ENCODE measurements at places on chromosomes 5 and 9.

DNA sequence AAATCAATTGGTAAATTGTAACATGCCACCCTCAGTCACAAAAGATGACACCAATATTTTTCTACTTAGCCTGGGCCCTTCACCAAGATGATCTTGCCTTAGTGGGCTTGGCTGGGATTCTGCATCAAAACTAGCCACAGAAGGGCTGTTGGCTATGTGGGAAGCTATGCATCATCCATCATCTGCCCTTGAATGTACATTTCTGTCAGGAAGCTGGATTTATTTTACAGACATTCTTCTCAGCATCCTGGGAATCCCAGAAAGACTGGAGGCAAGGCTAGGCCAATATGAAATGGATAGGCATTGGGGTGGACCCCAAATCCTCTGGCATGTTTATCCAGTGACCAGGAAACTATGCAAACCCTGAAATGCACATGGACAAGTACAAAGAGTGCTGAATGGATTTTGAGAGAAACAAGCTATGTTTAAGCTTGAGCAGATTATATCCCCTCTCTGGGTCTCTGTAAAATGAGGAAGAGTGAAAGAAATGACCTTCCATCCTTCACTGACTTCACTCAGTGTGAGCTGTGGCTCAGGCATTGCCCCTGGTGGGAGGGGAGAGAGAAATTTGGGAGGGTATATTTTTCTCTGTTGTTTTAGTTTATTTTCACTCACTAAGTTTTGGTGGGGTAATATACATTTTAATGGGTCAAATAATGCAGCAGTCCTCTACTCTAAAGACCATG, 283.6 kb downstream of the EBF1 start:
- DNase-seq: no peak

GRCh38 chr5:55440188-55440646, 94.5 kb downstream of the PLPP1 start:
- DNase-seq: no peak

DNA sequence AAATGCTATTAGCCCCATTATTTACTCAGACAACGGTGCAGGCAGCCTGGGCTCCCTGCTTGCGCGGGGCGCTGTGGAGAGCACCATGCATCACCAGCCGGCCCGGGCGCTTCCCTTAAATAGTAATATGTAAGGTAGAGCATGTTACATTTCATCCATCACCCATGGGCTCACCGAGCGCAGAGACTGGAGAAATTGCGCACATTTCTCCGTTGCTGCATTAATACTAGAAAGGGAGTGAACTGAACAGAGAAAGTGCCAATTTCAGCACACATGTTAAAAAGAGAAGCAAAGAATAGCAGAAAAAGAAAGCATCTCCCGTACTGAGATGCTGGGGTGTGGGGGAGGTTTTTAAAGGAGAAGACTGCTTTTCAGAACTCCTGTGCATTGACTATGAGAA, 400.3 kb downstream of the ZSWIM6 start:
- no peak for DNase-seq

DNA sequence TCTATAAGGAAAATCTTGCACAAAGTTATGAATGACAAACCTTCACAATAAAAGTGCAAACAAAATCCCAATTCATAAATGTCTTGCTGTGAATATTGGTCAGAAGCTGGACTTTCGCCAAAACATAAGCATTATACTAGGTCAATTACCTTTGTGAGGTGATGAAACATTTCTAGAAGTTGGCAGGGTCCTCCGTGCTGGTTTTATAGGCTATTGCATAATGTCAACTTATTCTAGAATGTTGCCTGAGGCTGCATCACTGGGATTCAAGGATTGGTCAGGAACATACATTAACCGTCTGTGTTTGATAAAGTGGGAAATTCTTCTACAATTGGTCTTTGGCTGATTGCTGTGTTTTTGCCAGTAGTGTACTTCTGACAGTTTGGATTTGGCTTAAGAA, 49.8 kb upstream of the PALM2AKAP2 start:
- DNase-seq: no peak

GRCh38 chr5:72921886-72922285, 34.0 kb upstream of the FCHO2 start:
- no peak for DNase-seq

- DNase-seq: no peak
These were observed 65.0 kb upstream of the ACO1 start for GRCh38 chr9:32319312-32319929.

DNA sequence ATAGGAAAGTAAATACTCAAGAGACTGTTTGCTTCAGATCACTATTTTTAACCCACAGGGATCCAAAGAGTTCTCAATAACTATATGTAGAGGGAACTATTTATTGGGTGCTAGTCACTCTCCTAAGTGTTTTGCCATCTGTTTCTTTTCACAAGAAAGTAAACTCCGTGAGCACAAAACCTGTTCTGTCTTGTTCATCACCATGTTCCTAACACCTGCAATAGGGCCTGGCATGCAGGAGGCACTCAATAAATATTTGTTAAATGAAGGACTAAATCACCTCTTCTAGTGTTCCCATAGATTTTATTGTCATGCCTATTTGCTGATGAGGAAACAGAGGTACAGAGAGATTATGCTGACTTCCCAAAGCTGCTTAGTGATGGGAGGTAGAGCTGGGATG, 118.2 kb downstream of the VCAN start:
- DNase-seq: no peak

DNA sequence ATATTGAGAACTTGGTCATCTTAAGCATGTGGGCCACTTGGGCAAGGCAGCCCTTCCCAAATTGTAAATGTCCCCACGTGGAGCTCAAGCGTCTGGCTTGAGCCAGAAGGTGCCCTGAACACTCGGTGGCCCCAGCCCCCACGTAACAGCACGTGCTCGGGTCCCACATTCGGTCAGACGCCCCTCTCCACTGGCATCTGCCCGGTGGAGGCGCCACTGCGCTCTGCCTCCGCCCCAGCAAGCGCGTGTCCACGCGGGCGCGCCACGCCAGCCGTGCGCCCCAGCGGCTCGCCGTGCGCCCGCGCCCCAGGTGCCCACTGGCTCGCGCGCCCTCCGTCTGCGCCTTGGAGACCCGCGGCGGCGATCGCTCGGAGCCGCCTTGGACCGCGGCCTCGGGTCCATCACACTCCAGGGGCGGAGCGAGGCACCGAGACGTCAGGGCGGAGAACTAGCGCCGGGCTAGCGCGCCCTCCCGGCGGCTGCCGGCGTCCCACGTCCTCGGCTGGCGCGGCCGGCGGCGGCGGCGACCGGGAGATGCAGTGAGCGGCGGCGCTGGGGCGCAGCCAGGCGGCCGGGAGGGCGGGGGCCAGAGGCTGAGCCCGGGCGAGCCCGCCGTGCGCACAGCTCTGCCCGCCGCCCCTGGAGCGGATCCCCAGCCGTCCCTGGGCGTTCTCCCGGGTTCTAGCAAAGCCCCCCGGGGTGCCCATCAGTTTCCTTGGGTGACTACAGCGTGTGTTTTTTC, at the start of gene PALM2AKAP2:
Gene PALM2AKAP2, plus strand, starts transcription at position 488 of the 742 bp plus-strand sequence. CDS start 291 bp downstream, outside the sequence.
- no peak for DNase-seq

- no peak for DNase-seq
These were observed 170.4 kb downstream of the GRIA1 start for GRCh38 chr5:153660919-153661318.

DNA sequence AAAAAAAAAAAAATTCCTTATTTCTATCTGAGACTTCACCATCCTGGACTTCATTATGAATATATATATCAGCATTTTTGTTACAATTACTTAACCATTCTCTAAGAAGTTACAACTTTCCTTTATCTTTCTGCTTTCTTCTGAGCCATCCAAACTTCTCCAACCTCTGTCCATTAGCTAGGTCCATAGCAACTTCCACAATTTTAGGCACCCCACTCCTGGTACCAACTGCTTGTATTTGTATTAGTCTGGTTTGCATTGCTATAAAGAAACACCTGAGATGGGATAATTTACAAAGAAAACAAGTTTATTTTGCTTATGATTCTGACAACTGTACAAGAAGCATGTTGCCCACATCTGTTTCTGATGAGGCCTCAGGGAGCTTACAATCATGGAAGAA, 182.1 kb downstream of the CDH9 start:
- no peak for DNase-seq

DNA sequence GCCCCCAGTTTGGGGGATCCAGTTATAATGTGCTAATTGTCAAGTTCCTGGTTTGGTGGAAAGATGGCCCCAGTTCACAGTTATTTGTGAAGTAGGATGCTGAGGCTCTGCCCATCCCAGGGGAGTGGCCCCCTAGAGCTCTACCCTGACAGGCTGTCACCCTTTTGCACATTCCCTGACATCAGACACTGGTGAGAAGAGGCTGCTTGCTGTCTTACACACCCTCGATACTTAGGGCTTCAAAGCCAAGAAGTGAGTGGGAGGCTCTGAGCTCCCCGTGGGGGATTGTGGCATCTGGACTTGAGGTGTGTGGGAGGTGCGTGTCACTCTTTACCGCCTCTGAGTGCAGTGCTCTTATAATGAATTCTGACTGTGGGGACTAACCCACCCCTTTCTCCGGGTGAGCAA, 168.5 kb downstream of the DOCK2 start:
- no peak for DNase-seq

GRCh38 chr5:160643616-160644240, 208.3 kb downstream of the ATP10B start:
- DNase-seq: no peak

DNA sequence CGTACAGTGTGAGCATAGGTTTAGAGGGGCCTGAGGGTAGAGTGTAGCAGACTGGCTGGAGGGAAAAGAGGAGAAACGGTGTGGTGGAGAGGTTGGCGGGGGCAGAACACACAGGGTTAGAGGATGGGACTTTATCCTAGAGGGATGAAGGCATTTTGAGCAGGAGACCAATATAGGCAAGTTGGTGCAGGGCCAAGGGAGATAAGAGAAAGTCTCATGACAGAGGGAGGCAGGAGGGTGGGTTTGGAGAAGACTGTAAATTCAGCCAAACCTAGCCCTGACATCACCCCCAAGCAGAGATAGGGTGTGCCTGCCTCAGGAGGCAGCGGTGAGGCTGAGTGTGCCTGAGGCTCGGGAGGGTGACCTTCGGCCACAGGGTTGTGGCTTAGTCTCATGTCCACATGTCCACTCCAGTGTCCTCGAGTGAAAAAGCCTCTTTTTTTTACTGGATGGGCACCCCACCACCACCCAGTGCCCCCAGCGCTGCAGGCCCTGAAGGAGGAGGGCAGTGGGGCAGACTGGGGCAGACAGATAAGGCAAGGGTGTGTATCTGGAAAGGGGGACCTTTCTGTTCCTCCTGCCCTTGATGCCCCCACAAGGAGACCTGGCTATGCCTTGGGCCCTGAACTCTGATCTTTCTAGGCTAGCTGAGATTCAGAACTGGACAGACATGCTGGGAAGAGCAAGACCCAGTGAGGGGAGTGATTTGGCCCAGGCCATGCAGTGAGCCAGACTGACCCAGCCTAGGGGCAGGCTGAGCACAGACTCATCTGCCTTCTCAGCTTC, 108.7 kb downstream of the RGS3 start:
- no peak for DNase-seq

GRCh38 chr5:16573401-16573800, 43.4 kb downstream of the RETREG1 start:
- no peak for DNase-seq

GRCh38 chr9:19385786-19386501, 5.9 kb upstream of the RPS6 start:
- no peak for DNase-seq

GRCh38 chr5:151483176-151483575, 35.8 kb downstream of the SLC36A1 start:
- no peak for DNase-seq

DNA sequence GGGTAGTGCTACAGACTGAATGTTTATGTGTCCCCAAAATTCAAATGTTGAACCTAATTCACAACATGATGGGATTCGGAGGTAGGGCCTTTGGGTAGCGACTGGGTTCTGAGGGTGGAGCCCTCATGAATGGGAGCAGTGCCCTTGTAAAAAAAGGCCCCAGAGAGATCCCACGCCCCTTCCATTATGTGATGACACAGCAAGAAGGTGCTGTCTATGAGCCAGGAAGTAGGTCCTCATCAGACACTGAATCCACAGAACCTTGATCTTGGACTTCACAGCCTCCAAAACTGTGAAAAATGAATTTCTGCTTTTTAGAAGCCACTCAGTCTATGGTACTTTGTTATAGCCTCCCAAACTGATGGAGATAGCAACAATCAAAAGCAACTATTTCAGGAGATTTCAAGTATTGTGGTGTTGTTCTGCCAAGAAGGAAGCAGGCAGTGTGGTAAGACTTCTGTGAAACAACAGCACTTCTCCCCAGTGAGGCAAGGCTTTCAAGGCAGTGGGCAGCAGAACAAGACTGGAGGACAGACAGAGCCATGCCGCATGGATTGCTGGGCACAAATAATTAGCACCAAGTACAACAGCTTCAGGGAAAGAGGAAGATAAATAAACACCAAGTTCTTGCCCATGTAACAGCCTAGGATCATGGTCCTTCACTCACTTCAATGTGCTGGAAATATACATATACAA, 76.1 kb downstream of the OR2K2 start:
- DNase-seq: no peak

DNA sequence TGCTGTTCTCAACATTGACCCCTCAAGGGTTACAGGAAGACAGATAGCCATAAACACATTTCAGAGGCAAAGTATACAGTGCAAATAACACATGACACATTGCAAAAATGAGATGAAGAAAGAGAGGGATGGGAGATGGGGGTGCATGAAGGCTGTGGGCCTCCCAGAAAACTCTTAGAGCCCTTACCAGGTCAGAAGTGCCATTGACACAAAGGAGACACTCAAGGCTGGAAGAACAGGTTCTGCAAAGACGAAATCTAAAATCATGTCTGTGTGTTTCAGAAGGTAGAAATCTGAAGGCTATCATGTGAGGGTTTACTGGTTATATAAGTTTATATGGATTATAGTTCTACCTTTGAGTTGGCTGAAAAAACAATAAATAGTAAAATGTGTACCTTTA, 318.8 kb downstream of the BNC2 start:
- no peak for DNase-seq

- no peak for DNase-seq
These were observed 181.1 kb downstream of the TRIM32 start for GRCh38 chr9:116868201-116868600.

DNA sequence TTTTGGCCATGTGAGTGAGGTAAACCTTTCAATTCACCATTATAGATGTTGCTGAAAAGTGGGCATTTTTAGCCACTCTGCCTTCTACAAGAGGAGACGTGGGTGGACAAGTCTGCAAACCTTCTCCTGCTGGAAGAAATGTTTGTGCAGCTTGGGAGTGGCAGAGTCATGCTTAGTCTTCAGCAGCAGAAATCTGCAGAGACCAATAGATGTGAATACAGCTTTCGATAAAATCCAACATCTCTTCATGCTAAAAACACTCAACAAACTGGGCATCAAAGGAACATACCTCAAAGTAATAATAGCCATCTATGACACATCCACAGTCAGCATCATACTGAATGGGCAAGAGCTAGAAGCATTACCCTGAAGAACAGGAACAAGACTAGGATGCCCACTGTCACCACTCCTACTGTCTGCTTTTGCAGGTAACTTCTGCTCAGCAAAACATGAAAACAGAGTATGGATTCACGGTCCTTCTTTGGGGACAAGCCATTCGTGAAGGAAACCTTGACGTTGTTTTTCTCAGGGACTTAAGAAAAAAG, 91.3 kb downstream of the RALGPS1 start:
- DNase-seq: no peak

DNA sequence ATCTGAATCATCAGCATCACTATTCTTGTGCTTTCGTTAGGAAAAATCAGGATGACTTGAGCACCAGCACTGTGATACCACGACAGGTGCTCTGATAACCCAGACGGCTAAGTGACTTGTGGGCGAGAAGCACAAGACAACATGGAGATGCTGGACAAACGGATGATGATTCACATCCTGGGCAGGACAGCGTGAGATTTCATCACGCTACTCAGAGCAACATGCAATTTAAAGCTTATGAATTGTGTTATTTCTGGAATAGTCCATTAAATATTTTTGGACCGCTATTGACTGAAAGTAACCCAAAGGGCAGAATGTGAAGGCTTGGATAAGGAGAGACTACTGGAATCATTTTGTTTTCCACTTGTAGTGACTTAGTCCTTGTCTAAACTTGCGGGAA, 114.8 kb upstream of the DAPK1 start:
- peak; percentile 66 for DNase-seq
